A549 treated with Mapracorat at 1 μM for 4 hours (cell line): ENCODE measurements at places on chromosomes 6 and 20. TPM values are rescaled to one million over a fixed set of nuclear protein-coding genes. Genes with fewer than 3 reads are reported as not detected.

The HLA-DQA1 gene
- not detected in 5 replicates for total RNA-seq

The E2F3 gene
- 11.2 to 12.5 TPM (median 11.8 TPM) in 5 replicates for total RNA-seq

The HLA-A gene
- 118 to 154 TPM (median 140 TPM) in 5 replicates for total RNA-seq

The IP6K3 gene
- 0.75 to 1.6 TPM (median 1.3 TPM) in 5 replicates for total RNA-seq

The MAFB gene
- total RNA-seq = 0.11 to 0.23 TPM (median 0.13 TPM) in 5 replicates

The BTN1A1 gene
- not detected in 5 replicates for total RNA-seq

The CCM2L gene
- 0.27 to 0.61 TPM (median 0.35 TPM) in 5 replicates for total RNA-seq

The TRIM40 gene
- not detected in 5 replicates for total RNA-seq

The CASS4 gene
- 0.05 to 0.06 TPM in 2 of 5 replicates, not detected in the others for total RNA-seq
